ENCODE measurements at places on chromosomes 7 and 10.
A peak's percentile ranks its signal among the peaks of the same experiment; 100 is the strongest.

- no peak for DNase-seq
Measured at GRCh38 chr7:24540956-24541355, 32.3 kb upstream of the PALS2 start.

- no peak for DNase-seq
Measured at GRCh38 chr7:3995187-3995586, 686.9 kb upstream of the FOXK1 start.

GRCh38 chr10:114881417-114881816, 56.6 kb upstream of the TRUB1 start:
- no peak for DNase-seq

DNA sequence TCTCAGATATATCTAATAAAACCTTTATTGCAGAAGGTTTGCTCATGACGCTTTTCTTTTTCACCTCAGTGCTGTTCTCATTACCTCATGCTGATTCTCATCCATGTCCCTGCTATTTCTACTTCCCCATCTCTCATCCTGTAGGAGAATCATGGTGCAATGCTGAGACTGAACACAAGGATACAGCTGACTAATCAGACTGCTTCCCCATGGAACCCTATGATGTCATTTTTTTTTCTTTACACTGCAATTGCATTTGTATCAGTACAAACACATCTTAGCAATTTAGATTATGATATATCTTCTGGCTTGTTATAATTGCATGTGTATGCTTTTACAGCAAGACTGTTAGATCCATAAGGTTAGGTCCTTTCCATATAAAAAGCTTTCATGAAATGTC, 93.7 kb downstream of the SEMA3A start:
- DNase-seq: no peak

- DNase-seq: no peak
Measured at GRCh38 chr7:114970308-114970707, 48.4 kb downstream of the MDFIC start.

- DNase-seq: no peak
Measured at GRCh38 chr10:131677671-131678070, 223.1 kb upstream of the PPP2R2D start.

DNA sequence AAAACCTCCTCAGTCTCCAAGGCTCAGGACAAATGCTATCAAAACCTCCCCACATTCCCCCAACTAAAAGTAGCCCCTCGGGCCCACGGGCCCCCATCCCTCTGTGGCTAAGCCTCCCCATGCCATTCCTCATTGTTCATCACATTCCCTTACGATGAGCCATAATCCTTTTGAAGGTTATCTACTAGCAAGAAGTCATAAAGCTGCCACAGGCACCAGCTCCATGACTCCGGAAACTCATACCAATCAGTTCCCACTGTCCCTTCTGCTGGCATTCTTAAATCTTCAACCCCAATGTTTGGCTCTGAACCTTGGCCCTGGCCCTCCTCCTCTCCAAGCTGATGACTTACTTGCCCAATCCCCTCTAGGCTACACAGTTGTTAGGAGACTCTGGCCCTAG, 19.4 kb upstream of the TM9SF3 start:
- no peak for DNase-seq

GRCh38 chr10:69323622-69324021, 45.3 kb downstream of the HK1 start:
- DNase-seq: no peak

DNA sequence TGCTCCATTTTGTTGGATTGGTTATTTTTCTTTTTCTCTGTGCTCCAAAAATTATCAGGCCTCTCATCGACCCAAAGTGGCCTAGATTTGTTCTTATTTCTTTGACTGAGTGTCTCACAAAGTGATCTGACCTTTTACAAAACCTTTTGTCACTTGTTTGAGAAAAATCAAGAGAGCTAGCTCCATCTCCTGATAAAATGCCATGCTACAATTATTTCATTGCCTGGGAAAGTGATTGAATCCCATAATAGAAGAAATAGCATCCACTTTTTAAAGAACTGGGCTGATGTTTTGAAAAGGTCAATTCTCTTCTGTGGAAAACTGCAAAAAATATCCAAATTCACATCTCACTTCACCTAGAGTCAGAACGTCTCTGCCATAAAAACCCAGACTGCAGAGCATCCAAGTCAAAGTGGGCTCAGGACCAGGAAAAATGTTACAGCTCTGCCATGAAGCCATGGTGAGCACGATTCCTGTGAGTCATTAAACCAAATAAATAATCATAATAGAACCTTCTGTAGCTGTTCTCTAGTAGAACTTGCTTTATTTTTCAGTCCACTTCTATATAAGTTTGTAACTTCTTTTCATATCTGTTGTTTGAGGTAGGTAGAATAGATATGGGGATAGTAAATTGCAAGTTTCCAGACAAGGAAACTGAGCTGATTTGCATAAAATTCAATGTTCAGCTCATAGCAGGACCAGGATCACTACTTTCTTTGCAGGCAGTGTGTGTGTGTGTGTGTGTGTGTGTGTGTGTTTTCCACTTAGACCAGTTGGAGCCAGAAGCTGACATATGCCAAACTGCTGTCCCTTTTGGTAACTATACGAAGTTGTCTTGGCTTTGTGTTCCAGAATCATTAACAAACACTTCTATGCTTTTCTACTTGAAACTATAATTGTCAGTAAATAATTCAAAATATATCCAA, 632.5 kb upstream of the ANKRD30A start:
- no peak for DNase-seq

DNA sequence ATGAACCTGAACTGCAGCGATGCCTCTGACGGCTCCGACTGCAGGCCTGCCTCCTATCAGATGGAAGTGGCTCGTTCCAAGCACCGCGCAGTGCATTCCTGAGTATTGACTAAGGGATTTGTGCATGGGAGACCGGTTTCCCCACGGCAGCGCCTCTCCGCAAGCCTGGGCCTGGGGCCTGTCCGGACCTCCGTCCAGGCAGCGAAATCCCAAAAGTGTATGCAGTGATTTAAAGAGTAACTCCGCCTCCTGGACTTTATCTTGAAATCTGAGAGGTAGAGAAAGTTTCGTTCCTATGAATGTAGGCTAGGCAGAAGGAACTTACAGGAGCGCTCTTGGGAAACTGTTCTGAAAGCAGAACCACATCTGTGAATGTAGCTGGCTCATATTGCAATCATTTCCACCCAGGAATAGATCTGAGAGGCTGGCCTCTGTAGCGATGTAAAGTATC, 106.2 kb upstream of the CELF2 start:
- DNase-seq: no peak

GRCh38 chr10:2985729-2986232, 81.6 kb upstream of the PFKP start:
- DNase-seq: no peak

DNA sequence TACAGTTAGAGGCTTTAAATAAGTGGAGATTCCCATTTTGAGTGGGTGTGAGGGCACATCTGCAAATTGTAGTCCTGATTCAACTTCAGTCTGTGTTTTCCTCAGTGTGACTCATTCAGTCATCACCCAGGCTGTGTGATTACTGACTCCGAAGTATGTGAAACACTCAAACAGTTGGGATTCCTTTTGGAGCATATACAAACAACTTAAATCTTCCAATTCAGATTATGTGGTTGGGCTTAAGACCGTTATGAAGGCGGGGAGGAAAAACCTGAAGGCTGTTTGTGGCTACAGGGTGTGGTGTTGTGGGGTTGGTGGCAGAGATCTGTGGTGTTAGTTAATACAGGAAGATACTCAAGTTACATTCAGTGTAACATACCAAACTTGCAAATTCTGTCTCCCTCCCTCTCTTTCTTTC, 259.7 kb upstream of the FERD3L start:
- DNase-seq: no peak

DNA sequence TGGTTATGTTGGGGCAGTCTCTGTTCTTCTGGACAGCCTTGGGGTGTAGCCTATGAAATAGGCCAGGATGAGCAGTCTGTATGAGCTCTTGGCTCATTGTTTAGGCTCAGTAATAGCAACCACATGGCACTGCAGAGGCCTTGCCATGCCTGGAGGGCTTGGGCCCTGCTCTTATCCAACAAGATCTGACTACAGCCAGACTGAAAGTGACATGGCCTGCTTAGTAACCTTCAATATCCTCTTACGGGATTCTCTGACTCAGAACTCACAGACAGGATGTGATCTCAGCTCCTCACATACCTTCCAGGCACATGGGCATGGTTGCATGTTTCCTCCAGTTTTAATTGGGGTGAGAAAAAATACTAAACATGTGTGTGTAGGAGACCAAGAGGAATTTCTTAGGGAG, 289.3 kb downstream of the PTEN start:
- DNase-seq: no peak

DNA sequence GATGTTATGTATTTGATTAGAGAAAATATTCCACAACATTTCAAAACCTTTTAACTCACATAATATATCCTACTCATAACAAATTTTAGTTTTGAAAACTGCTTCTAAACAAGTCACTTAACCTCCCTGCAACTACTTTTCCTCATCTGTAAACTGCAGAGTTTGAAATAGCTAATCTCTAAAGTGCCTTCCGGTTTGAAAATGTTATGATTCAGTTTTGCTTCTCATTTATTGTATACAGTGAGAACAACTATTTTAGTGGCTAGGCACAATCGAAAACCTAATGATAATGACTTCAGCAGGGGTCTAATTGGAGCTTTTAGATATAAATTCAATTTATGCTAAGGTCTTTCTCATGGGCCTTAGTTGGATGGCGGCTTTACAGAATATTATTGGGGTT, 30.7 kb upstream of the TEX47 start:
- no peak for DNase-seq

DNA sequence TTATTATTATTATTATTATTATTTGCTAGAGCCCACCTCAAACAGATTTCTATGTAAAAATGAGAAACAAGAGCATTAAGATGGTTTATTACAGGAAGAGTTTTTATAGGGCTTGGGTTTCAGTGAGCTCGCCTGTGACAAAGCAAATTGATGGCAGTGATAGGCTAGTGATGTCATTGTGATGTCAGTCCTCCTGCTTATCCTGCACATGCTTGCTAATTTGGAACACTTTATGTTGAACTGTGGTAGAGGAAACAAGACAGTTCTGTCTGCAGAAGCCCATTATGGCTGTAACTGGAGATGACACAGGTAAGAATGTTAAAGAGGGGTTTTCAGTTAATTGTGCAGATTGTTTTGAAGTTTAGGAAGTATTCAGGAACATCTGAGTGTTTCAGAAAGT, 68.3 kb downstream of the CREM start:
- DNase-seq: no peak

- DNase-seq: no peak
Measured at GRCh38 chr10:91194497-91195179, 25.8 kb upstream of the PCGF5 start.

DNA sequence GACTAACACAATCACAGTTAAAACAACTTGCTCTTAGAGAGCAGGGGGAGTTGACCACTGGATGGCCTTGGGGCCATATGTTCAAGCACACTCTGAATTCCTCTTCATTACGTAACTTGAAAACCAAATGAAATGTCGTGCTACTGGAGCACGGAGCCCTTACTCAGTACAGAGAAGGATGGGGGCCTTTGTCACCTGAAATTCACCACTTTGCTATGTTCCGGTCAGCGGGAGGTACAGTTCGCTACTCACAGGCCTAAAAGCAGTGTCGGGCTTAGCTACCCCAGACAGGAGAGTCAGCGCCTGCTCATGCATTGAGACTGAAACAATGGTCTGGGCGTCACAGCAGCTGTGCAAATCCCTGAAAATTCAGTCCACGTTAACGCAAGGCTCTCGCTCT, 39.6 kb downstream of the GLI3 start:
- no peak for DNase-seq

GRCh38 chr10:123926401-123927264, 35.0 kb upstream of the CPXM2 start:
- DNase-seq: no peak

DNA sequence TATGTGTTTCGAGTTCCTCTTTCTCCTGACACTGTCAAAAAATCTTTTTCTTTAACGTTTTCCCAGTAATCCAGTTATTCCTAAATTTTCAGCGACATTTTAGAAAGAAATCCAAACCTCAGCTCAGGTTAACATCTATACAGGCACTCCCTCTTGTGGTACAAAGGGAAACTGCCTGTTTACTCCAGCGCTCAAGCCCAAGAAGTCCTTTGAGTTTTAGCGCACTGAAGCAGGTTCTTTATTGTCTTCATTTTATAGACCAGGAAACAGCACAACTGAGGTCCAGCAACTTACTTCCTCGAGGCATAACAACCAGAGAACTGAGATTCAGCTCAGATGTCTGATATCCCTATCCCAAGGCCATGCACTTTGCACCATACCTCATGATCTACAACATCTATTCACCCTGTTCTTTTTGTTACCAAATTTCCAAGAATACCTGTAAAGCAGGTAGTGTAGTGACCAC, 287.2 kb upstream of the MKLN1 start:
- DNase-seq: peak; percentile 13

DNA sequence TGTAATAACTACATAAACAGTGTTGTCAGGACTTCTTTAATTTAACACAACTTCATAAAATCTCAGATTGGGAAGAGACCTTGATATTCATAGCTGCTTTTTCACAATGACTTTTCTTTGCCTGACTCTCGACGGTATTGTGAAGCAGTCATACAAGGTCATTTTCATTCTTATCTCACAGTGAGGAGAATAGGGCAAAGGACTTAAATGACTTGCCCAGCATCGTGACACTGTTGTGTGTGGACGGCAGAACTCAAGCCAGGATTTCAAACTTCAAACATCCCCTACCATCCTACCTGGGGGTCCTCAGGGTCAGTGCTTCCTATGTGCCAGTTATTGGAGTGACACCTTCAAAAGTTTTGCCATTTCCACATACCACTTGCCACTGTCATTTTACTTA, 138.5 kb upstream of the GDF10 start:
- DNase-seq: no peak

- peak; percentile 52 for DNase-seq
Measured at GRCh38 chr7:129825209-129825970, 127.4 kb downstream of the UBE2H start.

GRCh38 chr10:28425422-28425821, 107.5 kb upstream of the WAC start:
- no peak for DNase-seq

DNA sequence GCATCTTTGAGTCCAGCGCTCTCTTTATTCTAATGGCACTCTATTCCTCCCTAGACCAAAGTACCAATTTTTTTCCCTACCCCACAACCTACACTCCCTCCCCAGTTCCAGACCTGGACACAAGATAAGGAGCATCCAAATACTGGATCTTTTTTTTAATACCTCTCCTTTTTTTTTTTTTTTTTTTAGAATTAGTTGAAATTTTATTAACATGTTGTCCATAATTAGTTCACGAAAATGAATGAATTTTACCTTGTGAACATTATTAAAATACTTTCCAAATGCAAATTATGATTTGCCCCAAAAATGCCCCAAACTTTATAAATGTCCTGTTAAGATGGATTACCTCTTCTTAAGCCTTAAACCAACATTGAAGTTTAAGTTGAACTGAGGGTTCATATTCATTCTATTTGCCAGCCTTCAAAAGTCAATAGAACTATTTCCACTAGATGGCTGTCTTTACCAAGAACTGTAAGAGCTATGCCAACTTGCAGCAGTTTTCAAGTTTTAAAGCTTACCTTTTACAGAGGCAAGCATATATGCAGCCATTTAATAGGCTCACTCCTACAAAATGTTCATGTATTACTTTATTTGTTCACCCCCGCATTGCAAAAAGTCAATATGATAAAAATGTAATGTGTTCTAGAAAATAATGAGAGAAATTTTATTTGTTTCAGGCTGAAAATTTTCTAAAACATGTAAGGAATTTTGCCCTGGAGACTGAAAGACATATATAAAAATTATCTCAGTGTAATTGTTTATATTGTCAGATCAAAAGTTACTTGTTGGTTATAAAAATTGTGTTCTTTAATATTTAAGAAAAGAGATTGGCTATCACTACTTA, 39.7 kb upstream of the TNKS2 start:
- no peak for DNase-seq

- DNase-seq: no peak
Measured at GRCh38 chr7:27430105-27430504, 187.5 kb downstream of the EVX1 start.

Measured in NCI-H1417 treated with DMSO at 0.1 percent for 48 hours (cell line).